Stomach (tissue), 19 donors: ENCODE measurements at places on chromosomes 4 and X.

DNA sequence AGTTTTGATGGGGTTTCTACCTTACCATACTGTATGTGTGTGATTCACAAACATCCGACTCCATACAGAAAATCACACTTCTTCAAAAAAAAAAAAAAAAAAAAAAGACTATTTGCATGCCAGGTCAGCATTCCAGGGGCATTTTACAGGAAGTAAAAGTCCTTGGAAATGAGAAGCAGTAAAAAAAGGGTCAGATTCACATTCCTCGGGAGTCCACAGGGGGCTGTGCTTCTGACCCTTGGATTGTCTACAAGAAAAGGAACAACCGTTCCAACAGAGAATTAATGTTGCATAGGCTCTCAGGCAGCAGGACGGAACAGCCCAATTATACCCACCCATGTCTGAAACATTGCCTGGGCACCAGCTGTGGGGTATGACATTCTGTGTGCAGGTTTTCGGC is 290.3 kb downstream of the LDB2 start:
- peak; percentile 32 for DNase-seq

- no peak for DNase-seq
Observed at GRCh38 chr4:38823766-38824165, 19.2 kb upstream of the TLR1 start.

DNA sequence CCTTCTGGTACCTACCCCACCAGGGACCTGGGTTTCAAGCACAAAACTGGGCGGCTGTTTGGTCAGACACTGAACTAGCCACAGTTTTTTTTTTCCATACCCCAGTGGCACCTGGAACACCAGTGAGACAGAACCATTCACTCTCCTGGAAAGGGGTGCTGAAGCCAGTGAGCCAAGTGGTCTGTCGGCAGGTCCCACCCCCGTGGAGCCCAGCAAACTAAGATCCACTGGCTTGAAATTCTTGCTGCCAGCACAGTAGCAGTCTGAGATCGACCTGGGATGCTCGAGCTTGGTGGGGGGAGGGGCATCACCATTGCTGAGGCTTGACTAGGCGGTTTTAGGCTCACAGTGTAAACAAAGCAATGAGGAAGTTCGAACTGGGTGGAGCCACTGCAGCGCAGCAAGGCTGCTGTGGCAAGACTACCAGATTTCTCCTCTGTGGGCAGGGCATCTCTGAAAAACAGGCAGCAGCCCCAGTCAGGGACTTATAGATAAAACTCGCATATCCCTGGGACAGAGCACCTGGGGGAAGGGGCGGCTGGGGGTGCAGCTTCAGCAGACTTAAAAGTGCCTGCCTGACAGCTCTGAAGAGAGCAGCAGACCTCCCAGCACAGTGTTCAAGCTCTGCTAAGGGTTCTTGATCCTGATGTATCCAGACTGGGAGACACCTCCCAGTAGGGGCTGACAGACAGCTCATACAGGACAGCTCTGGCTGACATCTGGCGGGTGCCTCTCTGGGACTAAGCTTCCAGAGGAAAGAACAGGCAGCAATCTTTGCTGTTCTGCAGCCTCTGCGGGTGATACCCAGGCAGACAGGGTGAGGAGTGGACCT is 223.0 kb downstream of the COX18 start:
- no peak for DNase-seq

GRCh38 chr4:22356987-22357596 is 158.8 kb downstream of the ADGRA3 start:
- DNase-seq = no peak

DNA sequence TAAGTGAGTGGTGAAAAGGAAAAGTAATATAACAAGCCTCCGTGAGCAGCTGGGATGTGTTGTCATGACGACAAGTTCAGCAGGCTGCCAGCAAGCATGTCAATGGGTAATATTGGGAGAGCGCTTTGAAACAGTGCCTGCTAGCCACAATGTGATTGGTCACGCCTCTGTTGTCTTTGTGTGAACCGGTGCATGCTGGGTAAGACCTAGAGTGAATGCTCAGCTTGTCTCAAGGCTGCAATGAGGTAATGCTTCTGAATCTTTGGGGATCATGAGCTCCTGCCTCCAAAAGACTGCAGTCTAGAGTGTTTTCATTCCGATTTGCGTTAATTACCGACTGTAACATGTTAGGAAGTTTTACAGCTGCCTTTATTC is 54.9 kb downstream of the STOX2 start:
- DNase-seq = peak; percentile 92

DNA sequence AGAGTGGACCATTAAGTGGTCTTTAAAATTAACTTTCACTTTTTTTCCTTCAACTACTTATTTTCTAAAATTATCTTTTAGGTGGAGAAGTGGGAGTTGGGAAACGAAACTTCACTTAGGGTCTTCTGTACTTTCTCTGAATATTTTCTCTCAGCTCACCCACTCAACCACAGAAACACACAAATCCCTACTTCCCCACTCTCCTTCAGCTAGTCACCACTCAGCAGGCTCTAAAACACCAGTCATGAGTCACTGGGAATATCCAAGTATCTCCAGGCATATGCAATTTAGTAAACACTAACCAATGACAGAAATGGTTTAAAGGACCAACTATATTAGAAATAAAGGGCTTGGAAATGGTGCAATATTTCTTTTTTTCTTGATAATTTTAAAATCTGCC is 153.0 kb upstream of the RPS6KA6 start:
- no peak for DNase-seq

GRCh38 chr4:188934320-188934962 is 795.2 kb downstream of the TRIML1 start:
- DNase-seq = no peak

GRCh38 chr4:57043347-57044251 is 64.9 kb downstream of the POLR2B start:
- no peak for DNase-seq

DNA sequence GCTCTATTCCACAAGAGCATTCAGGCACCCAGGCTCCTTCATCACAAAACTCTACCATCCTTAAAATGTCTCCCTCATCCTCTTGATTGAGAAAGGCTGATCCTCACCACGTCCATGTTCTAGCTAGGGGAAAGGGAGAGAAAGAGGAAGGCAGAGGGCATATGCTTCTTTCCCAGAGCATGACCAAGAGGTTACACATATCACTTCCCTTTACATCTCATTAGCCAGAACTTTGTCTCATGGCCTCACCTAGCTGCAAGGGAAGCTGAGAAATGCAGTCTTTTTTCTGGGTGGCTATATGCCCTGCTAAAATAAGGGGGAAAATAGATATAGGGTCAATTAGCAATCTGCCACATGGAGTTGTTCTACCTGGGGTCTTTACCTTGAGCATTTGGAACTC is 42.7 kb downstream of the LONRF3 start:
- no peak for DNase-seq

- DNase-seq = peak; percentile 28
Observed at GRCh38 chr4:18075823-18076433, 54.4 kb upstream of the LCORL start.

DNA sequence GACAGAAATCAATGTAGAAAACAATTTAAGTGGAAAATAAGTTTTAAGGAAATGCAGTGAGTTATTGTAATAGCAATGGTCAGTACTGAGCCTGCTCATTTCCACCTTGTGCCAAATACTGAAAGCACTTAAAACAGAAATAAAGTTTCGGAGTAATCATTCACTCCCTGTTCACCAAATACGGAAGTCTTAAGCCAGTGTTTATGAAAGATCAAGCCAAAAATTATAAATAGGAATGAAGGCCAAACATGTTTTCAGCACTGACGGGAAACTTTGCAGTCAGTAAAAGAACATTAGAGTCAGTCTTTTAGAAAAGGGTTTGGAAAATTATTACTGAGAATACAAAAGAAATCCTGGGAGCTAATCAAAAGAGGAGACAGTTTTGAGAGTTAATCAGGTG is 178.6 kb downstream of the DMD start:
- peak; percentile 19 for DNase-seq

DNA sequence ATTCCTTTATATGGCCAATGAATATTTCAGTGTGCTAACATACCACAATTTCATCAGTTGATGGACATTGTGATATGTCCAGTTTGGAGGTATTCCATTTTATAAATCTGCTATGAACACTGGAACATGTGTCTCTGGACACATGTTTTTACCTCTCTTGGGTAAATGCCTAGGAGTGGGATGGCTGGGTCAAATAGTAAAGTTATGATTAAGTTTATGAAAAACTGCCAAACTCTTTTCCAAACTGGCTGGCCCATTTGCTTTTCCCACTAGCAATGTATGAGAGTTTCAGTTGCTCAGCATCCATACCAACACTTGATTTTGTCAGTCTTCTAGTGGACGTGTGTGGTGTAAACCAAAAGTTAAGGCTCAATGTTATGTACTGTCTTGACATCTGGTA is 40.5 kb downstream of the CEP44 start:
- no peak for DNase-seq

GRCh38 chr4:2702770-2703169 is 53.4 kb downstream of the TNIP2 start:
- no peak for DNase-seq

DNA sequence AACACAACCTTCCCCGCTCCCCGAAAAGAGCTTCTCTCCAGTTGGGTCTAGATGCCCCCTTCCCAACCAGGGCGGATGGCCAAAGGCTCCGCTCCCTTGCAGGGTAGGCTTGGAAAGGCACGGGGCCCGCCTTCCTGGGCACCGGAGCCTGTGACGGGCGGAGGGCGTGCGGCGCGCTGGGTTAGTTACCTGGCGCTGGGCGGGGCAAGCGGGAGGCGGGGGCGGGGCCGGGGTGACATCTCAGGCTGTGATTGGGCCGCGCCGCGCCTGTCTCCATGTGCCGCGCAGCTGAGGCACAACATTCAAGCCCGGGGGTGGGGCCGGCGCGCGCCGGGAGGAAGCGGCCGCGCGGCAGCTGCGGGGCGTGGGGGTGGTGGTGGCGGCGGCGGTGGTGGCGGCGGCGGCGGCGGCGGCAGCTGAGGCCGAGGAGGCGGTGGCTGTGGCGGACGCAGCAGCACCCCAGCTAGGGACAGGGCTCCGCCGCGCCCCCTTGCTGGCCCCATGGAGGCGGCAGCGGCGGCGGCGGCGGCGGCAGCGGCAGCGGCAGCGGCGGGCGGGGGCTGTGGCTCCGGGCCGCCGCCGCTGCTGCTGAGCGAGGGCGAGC is at the start of gene REPS2:
REPS2 (plus strand) TSS at position 298 of the 604 bp plus-strand sequence; CDS start at position 502, 204 bp downstream.
- peak; percentile 95 for DNase-seq

- peak; percentile 46 for DNase-seq
Observed at GRCh38 chr4:83369831-83370639, 35.4 kb upstream of the HPSE start.

GRCh38 chrX:123809854-123810375 is 49.9 kb upstream of the XIAP start:
- DNase-seq = no peak

DNA sequence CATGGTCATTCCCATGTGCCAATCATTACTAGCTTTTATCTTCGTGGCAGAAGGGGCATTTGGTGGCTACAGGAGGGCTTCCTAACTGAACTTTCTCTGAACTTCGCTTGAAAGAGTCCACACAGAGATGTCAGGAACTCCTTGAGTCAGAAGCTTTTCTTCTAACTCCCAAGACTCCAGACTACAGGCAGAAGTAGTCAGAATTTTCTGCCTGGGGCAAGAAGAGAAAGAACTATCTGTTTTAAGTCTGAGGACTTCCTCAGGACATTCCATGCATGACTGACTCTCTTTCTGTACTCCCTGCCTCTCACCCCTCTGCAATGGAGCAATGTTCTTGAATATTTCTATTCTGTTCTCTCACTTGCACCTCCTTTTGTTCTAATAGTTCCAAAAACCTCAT is 170.5 kb upstream of the TBC1D9 start:
- DNase-seq = no peak

- DNase-seq = no peak
Observed at GRCh38 chr4:105970371-105970770, 75.1 kb downstream of the NPNT start.

- no peak for DNase-seq
Observed at GRCh38 chrX:136262812-136263315, 11.7 kb upstream of the MAP7D3 start.

- DNase-seq = peak; percentile 90
Observed at GRCh38 chr4:16001484-16001858, 38.5 kb upstream of the FGFBP2 start.

GRCh38 chr4:6137747-6138135 is 62.6 kb downstream of the JAKMIP1 start:
- DNase-seq = no peak

GRCh38 chr4:108685036-108685686 is 34.8 kb downstream of the OSTC start:
- no peak for DNase-seq

- DNase-seq = no peak
Observed at GRCh38 chrX:96846841-96847240, 36.9 kb upstream of the RPA4 start.

- DNase-seq = no peak
Observed at GRCh38 chr4:91488946-91489345, 814.8 kb upstream of the GRID2 start.

DNA sequence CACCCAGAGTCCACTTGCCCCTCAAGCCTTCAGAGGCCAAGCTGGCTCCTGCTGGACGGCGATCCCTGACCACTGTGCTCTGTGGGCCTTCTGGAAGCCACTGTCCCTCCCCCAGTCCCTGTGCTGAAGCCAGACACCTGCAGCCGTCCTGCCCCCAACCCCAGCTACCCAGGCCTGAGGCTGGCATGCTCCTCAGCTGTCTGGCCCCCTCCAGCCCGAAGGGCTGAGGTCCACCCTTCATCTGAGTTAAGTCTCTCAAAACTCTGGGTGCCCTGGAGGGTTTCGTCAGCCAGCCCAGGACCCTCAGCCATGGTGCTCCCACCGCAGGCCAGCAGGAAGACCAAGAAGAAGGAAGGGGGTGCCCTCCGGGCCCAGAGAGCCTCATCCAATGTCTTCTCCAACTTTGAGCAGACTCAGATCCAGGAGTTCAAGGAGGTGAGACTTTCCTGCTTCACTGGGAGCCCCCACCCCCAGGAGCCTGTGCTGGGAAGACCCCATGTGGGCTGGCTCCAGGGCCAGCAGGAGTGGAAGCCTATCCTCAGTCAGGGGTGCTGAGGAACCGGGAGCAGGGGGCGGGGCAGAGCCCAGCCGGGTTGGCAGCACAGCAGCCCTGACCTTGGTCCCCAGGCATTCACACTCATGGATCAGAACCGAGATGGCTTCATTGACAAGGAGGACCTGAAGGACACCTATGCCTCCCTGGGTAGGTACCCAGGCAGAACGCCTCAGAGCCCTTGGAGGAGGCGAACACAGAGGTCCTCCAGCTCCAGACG is 4.2 kb downstream of the MYL5 start:
- DNase-seq = no peak

DNA sequence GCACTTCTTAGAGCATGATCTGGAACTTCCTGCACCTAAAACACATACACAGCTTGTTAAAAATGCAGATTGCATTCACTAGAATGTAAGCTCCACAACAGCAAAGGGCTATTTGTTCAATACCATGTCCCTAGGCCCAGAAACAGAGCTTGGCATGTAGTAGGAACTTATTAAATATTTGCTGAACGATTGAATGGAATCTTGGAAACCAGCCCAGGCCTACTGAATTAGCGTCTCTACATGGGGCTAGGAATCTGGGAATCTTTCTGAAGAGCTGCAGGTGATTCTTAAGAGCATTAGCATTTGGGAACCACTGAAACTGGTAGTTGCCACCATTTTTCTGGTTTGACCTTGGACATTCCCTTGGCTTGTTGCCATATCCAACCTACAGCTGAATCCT is 234.1 kb downstream of the STIM2 start:
- DNase-seq = peak; percentile 50
